Immature natural killer cell (primary cell): ENCODE measurements at places on chromosomes 1 and 21.

GRCh38 chr21:46410516-46410915 lies 48.2 kb upstream of the DIP2A start:
- peaks cover 6% of the 10 kb centered on the region for H3K27me3 ChIP-seq
- peak overlapping the region; percentile 72 for H3K27ac ChIP-seq
- no peak for DNase-seq
- peak overlapping the region; percentile 85 for H3K4me3 ChIP-seq
- H3K4me1 ChIP-seq = peaks cover 42% of the 10 kb centered on the region
- H3K36me3 ChIP-seq = peaks cover 10% of the 10 kb centered on the region

GRCh38 chr1:219299420-219299819 lies 125.7 kb downstream of the LYPLAL1 start:
- peaks cover 3% of the 10 kb centered on the region for H3K27me3 ChIP-seq
- peaks cover 3% of the 10 kb centered on the region for H3K36me3 ChIP-seq
- DNase-seq = no peak
- no peak overlapping the region for H3K27ac ChIP-seq
- H3K4me3 ChIP-seq = no peak overlapping the region
- no peaks in the 10 kb centered on the region for H3K4me1 ChIP-seq

DNA sequence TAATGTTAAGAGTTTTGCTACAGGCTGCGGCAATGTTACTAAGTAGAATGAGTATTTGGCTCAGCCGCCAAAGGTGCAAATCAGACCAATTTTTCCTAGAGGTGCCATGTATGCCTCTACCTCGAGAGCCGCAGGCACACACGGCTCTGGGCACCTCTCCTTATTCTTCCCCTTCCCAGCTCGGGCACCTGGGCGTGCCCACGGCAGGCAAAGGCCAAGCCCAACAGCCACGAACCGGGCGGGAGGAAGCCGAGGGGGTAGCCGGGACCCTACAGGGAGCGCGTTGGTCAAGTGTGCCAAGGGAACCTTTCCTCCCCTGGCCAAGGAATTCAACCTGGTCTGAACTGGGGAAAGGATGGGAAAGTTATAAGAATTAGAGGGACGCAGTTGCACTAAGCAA lies 31.0 kb downstream of the LRRC3 start:
- H3K4me3 ChIP-seq = no peak overlapping the region
- H3K4me1 ChIP-seq = peaks cover 4% of the 10 kb centered on the region
- no peaks in the 10 kb centered on the region for H3K36me3 ChIP-seq

GRCh38 chr1:101166583-101167120 lies 70.2 kb upstream of the S1PR1 start:
- no peaks in the 10 kb centered on the region for H3K4me1 ChIP-seq
- no peak for DNase-seq
- no peak overlapping the region for H3K4me3 ChIP-seq
- H3K36me3 ChIP-seq = no peaks in the 10 kb centered on the region

DNA sequence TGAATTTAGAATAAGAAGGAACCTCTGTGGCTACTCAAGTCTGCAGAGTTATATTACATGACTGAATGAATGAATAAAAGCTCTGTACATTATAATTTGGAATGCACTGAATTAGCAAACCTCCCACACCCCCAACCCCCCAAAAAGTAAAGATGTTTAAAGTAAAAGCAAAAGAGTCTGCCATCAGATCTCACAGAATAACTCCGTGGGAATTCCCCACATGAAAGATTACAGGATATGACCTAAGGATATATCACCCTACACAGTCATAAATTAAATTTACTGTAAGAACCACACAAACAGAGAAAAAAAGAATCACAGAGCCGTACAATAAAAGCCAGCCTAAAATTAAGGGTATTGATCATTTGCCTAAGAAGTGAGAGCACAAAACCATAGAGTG lies 587.3 kb downstream of the PTPRC start:
- peaks cover 1% of the 10 kb centered on the region for H3K27me3 ChIP-seq
- no peak overlapping the region for H3K4me3 ChIP-seq
- peak; percentile 28 for DNase-seq
- H3K4me1 ChIP-seq = peaks cover 10% of the 10 kb centered on the region
- H3K36me3 ChIP-seq = no peaks in the 10 kb centered on the region
- peak overlapping the region; percentile 31 for H3K27ac ChIP-seq

DNA sequence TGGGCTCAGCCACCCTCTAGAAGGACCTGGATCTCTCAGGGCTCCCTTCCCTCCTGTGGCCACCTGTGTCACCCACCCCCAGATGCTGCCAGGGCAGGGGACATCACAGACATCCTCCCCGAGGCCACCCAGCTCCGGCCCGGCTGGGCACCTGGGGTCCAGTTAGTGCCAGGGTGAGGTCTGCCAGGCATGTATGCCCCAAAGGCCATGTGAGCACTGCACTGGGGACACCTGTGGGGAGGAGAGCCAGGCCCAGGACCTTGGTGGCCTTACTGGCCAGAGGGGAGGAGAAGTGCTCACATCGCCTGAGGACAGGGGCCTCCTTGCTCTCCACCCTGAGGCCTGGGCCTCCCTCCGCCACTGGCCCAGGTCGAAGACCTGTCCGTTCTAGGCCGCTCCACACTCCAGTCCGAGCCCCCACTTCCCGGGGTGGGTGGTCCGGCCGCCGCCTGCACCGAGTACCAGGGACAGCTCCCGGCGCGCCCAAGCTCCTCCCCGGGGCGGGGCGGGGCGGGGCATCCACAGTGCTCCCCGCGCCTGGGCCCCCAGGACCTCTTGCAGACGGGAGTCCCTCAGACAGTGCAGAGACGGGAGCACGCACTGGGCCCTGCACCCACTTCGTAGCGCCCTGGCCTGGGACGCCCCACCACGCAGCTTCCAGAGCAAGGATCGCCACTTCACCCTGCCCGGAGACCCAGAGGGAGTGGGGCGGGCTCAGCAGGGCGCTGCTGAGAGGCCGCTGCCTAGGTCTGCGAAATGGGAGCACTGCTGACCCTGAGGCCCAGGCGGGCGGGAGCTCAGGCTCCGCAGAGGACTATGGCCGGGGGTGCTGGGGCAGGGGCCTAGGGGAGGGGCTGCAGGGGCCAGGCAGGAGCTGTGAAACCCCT lies 34.3 kb upstream of the CCDC27 start:
- H3K4me1 ChIP-seq = peaks cover 12% of the 10 kb centered on the region
- no peak for DNase-seq
- no peak overlapping the region for H3K4me3 ChIP-seq
- H3K27me3 ChIP-seq = peaks cover 4% of the 10 kb centered on the region
- H3K27ac ChIP-seq = no peak overlapping the region

- no peak overlapping the region for H3K4me3 ChIP-seq
- no peak for DNase-seq
- H3K36me3 ChIP-seq = peaks cover 14% of the 10 kb centered on the region
- peaks cover 8% of the 10 kb centered on the region for H3K4me1 ChIP-seq
Observed at GRCh38 chr1:230696722-230697437, 17.0 kb downstream of the AGT start.
